ENCODE measurements at places on chromosomes 2 and 18. TPM values are rescaled to one million over a fixed set of nuclear protein-coding genes. Genes with fewer than 3 reads are reported as not detected.

Gene POLE4
- 53.3 TPM for total RNA-seq

Gene KLHL30
- total RNA-seq = 0.12 TPM

Gene NEMP2
- total RNA-seq = 17.3 TPM

Gene FOSL2
- 42.2 TPM for total RNA-seq

Gene SERTAD2
- total RNA-seq = 51.2 TPM

- no peak overlapping the region for H3K4me3 ChIP-seq
- no peaks in the 10 kb centered on the region for H3K36me3 ChIP-seq
- DNase-seq = no peak
- no peak overlapping the region for H3K27ac ChIP-seq
- no peaks in the 10 kb centered on the region for H3K27me3 ChIP-seq
These were observed 101.3 kb downstream of the DNAH7 start for GRCh38 chr2:195967336-195967735.

DNA sequence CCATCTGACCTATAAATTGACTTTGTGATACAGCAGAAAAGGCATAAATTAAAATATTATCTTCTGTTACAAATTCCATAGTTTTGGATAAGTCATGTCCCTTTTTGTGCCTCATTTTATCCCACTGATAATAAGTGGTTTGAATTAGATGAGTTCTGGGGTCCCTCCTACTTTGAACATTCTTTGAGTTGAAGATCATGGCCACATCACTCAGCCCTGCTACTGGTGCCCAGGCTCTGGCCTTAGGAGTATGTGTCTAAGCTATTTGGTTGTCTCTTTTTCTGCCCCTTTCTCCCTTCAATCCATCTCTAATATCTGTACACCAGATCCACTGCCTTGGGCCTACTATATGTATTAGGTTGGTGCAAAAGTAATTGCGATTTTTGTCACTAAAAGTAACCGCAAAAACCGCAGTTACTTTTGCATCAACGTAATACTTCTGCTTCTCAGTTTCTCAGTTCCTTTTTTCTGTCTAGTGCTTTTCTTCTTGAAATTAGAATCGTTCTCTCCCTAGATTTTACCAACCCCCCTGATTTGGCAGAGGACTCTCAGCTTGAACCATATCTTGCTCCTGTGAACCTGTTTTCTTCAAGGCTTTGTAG, 362.5 kb upstream of the TNP1 start:
- no peak overlapping the region for H3K27ac ChIP-seq
- peak; percentile 71 for DNase-seq
- H3K27me3 ChIP-seq = peaks cover 41% of the 10 kb centered on the region
- no peak overlapping the region for H3K4me3 ChIP-seq
- H3K36me3 ChIP-seq = no peaks in the 10 kb centered on the region

- no peak overlapping the region for H3K27ac ChIP-seq
- H3K27me3 ChIP-seq = no peaks in the 10 kb centered on the region
- H3K4me3 ChIP-seq = no peak overlapping the region
- peaks cover 16% of the 10 kb centered on the region for H3K4me1 ChIP-seq
These were observed 51.4 kb upstream of the EML6 start for GRCh38 chr2:54671875-54672589.

- H3K36me3 ChIP-seq = peaks cover 13% of the 10 kb centered on the region
- H3K27me3 ChIP-seq = no peaks in the 10 kb centered on the region
- H3K4me3 ChIP-seq = no peak overlapping the region
- H3K27ac ChIP-seq = no peak overlapping the region
- no peaks in the 10 kb centered on the region for H3K4me1 ChIP-seq
- DNase-seq = no peak
These were observed 28.9 kb upstream of the TOGARAM2 start for GRCh38 chr2:28951910-28952835.

DNA sequence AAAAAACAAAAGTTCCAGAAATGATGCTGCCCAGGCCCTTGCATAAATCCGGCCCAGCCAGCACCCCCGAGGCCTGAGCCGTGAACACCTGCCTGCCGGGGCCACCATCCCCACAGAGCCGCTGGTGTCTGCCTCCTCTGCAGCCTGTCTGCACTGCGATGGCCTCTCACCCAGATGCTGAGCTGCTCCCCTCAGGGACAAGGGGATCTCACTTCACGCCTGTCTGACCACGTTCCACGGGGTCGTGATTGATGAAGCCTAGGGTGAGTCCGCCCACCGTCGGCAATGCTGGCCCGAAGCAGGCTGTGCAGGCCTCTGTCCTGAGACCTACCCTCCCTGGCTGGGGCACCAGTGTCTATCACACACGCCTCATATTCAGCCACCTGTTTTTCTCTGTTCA, 444.2 kb downstream of the EIPR1 start:
- H3K4me3 ChIP-seq = no peak overlapping the region
- H3K36me3 ChIP-seq = no peaks in the 10 kb centered on the region
- H3K27ac ChIP-seq = no peak overlapping the region
- H3K27me3 ChIP-seq = no peaks in the 10 kb centered on the region

DNA sequence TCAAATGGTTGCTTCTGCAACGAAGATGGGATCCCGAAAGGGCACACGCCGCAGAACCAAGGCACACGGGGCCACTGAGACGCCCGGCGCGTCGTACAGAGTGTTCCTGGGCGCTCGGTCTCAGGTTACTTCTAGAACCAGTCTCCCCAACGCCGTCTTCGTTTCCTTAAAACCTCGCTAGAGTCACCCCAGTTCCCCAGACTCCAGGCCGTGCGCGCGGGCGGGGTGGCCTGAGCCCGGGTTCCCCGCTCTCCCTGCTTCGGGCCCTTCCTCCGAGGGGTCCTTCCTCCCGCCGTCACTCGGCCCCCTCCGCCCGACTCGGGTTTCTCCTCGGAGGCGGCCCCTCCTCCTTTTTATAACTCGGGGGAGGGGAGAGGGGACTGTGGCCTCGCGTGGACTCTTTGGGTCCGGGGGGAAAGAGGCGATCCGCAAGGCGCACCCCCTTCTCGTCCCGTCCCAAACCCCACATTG, 774 bp upstream of the FZD7 start:
- H3K27ac ChIP-seq = no peak overlapping the region
- H3K4me1 ChIP-seq = peaks cover 25% of the 10 kb centered on the region
- H3K27me3 ChIP-seq = peaks cover 41% of the 10 kb centered on the region
- peak; percentile 70 for DNase-seq
- H3K36me3 ChIP-seq = no peaks in the 10 kb centered on the region

- no peaks in the 10 kb centered on the region for H3K36me3 ChIP-seq
- no peak for DNase-seq
- H3K27me3 ChIP-seq = no peaks in the 10 kb centered on the region
- no peak overlapping the region for H3K4me3 ChIP-seq
- no peak overlapping the region for H3K27ac ChIP-seq
These were observed 61.2 kb downstream of the MOGAT1 start for GRCh38 chr2:222732489-222733178.

DNA sequence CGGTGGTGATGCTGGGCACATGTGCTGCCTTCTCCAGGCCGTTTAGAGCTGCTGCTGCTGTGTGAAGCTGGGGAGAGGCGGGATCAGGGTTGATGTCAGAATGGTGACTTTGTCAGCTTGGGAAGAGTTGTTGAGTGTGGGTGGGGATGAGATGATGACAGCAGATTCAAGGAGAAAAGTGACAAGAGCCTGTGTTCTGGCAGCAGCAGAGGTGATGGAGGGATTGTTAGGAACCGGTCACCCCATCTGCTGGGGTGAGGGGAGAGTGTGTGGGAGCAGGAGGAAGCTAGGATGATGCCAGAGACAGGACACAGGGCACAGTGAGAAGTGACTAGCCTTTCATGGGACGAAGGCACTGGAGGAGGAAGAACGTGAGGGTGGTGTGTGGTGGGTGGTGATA, 345.5 kb downstream of the RNF144A start:
- DNase-seq = no peak
- no peaks in the 10 kb centered on the region for H3K27me3 ChIP-seq
- no peak overlapping the region for H3K27ac ChIP-seq

DNA sequence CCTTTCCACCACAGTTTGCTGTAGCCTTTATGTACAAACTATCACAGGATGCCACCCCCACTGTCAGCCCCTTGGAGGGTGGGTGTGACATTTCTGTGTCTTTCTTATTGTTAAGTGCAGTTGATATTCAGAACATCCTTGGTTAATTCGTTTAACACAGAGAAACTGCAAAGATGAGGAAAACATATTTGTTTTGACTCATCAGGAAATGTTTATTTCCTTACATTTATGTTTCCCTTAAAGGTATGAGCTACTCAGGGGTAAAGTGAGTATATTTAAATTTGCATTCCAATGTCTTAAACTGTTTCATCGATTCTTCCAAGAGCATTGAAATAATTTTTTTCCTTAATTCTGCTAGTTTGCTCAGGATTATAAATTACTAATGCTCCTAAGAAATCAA, 243.4 kb downstream of the RDH14 start:
- no peak overlapping the region for H3K27ac ChIP-seq
- H3K4me1 ChIP-seq = no peaks in the 10 kb centered on the region
- no peak for DNase-seq
- H3K36me3 ChIP-seq = no peaks in the 10 kb centered on the region

DNA sequence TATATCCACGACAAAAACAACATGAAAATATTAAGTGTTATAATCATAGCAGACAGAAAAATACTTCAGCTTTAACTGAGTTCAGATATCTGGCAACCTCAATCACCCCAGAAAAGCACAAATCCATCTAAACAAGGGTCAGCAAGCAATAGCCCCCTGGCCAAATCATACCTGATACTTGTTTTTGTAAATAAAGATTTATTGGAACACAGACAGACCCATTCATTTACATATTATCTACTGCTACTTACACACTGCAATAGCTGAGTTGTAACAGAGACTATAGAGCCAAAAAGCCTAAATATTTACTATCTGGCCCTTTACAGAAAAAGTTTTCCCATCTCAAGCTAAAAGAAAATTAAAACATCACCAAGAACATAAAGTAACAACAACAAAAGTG, 12.8 kb downstream of the FARSB start:
- H3K27me3 ChIP-seq = no peaks in the 10 kb centered on the region
- H3K4me3 ChIP-seq = no peak overlapping the region
- H3K4me1 ChIP-seq = no peaks in the 10 kb centered on the region
- DNase-seq = no peak
- H3K27ac ChIP-seq = no peak overlapping the region

- H3K27ac ChIP-seq = no peak overlapping the region
- no peaks in the 10 kb centered on the region for H3K4me1 ChIP-seq
- DNase-seq = no peak
- no peaks in the 10 kb centered on the region for H3K27me3 ChIP-seq
These were observed 1094.7 kb upstream of the DDX18 start for GRCh38 chr2:116719836-116720235.

DNA sequence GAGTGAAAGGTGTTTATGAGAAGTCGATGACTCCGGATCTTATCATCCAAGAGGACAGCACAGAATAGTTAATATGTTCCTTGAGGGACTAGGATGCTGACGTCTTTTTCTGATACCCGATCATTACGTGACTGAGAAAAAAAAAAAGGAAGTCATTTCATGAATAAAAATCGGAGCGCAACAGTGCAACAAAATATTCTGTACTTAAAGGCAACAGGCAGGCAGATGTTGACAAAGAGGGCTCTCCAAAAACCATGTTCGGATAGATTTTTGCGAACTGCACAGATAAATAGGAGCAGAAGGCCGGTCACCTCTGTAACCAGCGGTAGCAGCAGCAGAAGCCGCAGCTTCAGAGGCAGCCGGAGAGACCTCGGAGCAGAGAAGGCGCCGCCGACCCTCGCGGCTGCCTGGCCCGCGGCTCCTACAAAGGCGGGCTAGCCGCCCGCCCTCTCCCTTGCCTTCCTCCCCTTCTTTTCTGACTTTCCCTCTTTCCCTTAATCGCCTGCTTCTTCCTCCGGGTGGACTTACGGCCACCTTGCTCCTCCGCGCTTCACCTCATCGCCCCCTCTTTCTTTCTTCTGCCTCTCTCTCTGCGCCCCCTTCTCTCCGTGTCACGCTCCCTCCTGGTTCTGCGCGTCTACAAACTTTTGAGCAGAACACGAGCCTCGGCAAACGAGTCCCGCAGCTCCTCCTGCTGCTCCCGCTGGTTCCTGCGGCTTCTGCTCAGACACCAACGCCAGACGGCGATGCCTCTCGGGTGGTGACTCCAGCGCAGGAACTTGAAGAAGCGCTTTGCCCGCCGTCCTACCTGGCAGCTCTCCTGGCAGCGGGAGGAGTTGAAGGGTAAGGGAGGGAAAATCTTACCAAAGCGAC, at the start of gene ADCYAP1:
ADCYAP1 (plus strand) TSS at position 654 of the 873 bp plus-strand sequence. CDS start 516 bp downstream, outside the sequence.
- DNase-seq = no peak
- H3K4me1 ChIP-seq = peaks cover 27% of the 10 kb centered on the region
- H3K36me3 ChIP-seq = no peaks in the 10 kb centered on the region
- H3K27ac ChIP-seq = no peak within 1 kb of the TSS
- H3K4me3 ChIP-seq = no peak within 1 kb of the TSS

- no peaks in the 10 kb centered on the region for H3K27me3 ChIP-seq
- H3K36me3 ChIP-seq = no peaks in the 10 kb centered on the region
- peaks cover 3% of the 10 kb centered on the region for H3K4me1 ChIP-seq
- H3K27ac ChIP-seq = no peak overlapping the region
- peak; percentile 33 for DNase-seq
These were observed 18.8 kb downstream of the YPEL5 start for GRCh38 chr2:30165617-30166016.

GRCh38 chr18:8324343-8325065, 284.7 kb upstream of the RAB12 start:
- H3K27ac ChIP-seq = no peak overlapping the region
- H3K4me1 ChIP-seq = no peaks in the 10 kb centered on the region
- H3K4me3 ChIP-seq = no peak overlapping the region
- H3K36me3 ChIP-seq = no peaks in the 10 kb centered on the region

GRCh38 chr2:42532397-42532796, 36.0 kb upstream of the MTA3 start:
- no peak for DNase-seq
- no peaks in the 10 kb centered on the region for H3K4me1 ChIP-seq
- no peaks in the 10 kb centered on the region for H3K36me3 ChIP-seq
- no peak overlapping the region for H3K27ac ChIP-seq
- H3K4me3 ChIP-seq = no peak overlapping the region

- no peaks in the 10 kb centered on the region for H3K27me3 ChIP-seq
- H3K27ac ChIP-seq = no peak overlapping the region
- no peak overlapping the region for H3K4me3 ChIP-seq
- DNase-seq = no peak
These were observed 224.5 kb downstream of the CCDC102B start for GRCh38 chr18:69022426-69022825.

- H3K36me3 ChIP-seq = peaks cover 6% of the 10 kb centered on the region
- DNase-seq = no peak
- no peak overlapping the region for H3K4me3 ChIP-seq
- no peaks in the 10 kb centered on the region for H3K4me1 ChIP-seq
These were observed 53.4 kb downstream of the ATIC start for GRCh38 chr2:215365184-215365658.

GRCh38 chr2:159753797-159754196, 41.5 kb downstream of the MARCHF7 start:
- no peak overlapping the region for H3K4me3 ChIP-seq
- peak overlapping the region; percentile 10 for H3K27ac ChIP-seq
- H3K27me3 ChIP-seq = no peaks in the 10 kb centered on the region

Data from B cell (primary cell).